ENCODE measurements at places on chromosomes 16 and 17.

GRCh38 chr16:1073566-1074378, 1.2 kb downstream of the SSTR5 start:
- no peak for DNase-seq

- no peak for DNase-seq
Measured at GRCh38 chr16:20648436-20648835, 49.0 kb downstream of the ACSM1 start.

DNA sequence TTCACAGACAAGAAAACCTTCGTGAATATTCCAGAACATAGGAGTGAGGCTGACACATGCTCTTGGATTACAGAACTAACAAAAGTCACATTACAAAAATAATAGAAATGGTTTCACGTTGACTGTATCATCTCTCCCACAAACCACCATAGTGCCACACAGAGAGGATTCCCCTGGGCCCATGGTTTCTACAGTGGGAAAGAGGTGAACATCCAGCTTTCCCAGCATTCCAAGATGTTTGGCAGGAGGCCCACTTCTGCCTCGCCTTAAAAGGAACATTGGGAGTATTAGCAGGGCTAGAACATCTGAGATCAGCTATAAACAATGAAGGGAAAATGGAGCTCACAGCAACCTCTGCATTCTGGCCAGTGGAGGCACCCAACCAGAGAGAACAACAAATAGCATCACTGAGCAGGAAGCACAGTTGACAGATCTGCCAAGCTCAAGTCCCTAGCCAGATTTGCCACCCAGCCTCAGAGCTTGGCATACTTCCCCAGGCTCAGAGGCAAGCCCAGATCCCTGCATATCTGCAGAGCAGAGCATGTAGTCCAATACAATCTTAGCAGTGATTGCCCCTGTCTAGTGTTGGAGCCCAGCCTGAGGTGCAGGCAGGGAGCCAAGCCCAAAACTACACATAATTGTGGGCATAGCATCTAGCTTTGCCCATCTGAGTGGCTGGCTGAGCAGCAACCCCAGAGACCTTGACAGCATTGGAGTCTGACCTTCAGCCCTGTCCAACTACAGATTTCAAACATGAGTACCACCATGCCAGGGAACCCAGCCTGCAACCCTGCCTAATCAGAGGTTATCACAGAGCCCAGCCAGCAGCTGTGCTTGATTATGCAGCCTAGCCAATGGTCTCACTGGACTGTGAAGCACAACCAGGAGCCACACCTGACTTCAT, 260.4 kb downstream of the CEP112 start:
- DNase-seq, result no peak

- DNase-seq, result no peak
Measured at GRCh38 chr17:29791336-29792080, 138.5 kb downstream of the SSH2 start.

DNA sequence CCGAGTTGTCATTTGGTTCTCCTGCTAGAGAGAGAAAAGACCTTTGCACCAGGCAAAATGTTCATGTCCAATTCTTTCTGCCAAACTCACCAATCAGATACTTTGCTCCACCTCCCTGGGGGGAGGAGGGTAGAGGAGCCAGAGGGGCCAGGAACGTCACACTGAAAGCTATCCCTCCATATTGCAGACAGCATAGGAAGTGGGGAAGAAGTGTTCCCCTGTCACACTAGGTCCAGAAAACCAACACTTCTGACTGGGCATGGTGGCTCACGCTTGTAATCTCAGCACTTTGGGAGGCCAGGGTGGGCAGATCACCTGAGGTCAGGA, 9.5 kb downstream of the HSD17B2 start:
- no peak for DNase-seq

- peak; percentile 45 for DNase-seq
Measured at GRCh38 chr17:29617481-29618271, 5.0 kb downstream of the CORO6 start.

DNA sequence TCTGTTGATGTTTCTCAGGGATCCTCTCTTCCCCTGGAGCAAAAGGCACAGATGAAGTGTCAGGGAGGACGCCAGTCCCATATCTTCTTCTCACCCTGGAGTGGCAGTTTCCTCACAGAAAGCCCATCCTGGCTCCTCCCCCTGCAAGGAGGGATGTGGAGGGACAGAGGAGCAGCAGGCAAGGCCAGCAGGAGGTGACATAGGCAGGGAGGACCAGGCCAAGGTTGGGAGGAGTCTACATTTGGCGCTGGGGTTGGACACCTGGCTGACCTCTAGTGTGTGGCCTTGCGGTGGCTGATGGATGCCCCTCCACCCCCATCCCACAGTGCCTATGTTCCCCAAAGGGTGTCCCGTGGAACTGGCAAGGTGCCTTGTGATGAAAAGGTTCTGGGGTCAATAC, 125.4 kb downstream of the SEC14L1 start:
- DNase-seq, result no peak

GRCh38 chr16:89785523-89786155, 30.8 kb downstream of the FANCA start:
- no peak for DNase-seq

DNA sequence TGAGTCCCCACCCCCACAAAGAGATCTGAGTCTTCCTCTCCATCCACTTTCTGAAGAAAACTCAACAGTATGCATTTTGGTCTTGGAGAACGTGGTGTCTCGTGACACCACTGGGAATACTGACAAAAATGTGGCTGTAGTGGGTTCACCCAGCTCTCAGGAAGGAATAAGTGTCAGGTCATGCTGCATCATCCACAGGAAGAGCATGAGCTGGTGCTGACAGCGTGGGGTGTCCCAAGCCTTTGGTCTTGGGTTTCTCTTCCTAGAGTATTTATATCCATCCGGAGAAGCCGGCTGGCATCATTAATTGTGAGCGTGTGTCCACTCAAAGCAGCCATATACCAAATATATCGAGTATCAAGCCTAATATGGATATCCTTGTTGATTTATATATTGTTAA, 55.9 kb downstream of the C17orf67 start:
- peak; percentile 8 for DNase-seq

- no peak for DNase-seq
Measured at GRCh38 chr17:57088298-57088697, 3.3 kb downstream of the AKAP1 start.

GRCh38 chr17:16304830-16305229, 48.4 kb downstream of the CENPV start:
- DNase-seq, result no peak

DNA sequence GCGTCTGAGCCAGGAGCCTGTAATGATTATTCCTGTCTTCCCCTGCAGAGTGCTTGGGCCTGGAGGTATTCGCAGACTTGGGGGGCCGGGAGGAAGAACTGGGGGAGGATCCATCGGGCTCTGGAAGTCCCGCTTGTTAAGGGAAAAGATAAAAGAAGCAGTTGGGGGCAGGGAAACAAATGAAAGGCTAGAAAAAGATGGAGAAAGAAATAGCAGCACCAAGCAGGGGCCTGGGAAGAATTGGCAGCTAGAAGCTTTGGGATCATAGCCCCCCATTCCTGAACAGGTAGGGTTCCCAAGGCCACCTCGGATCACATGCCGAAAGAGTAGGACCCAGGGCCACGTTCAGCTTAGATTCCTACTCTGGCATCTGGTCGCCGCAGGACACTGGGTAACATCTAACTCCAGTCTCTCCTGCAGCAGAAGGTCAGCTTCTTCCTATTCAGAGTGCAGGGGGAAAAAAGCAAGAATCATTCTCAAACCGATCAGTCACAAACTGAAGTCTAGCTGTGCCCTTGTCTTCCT, 23.6 kb downstream of the ADAM11 start:
- DNase-seq, result no peak
